ENCODE measurements at places on chromosomes 6 and 20.

GRCh38 chr20:44215125-44215524 lies 4.6 kb upstream of the OSER1 start:
- DNase-seq, result peak; percentile 37

- no peak for DNase-seq
Measured at GRCh38 chr20:62828051-62828450, 11.2 kb downstream of the COL9A3 start.

DNA sequence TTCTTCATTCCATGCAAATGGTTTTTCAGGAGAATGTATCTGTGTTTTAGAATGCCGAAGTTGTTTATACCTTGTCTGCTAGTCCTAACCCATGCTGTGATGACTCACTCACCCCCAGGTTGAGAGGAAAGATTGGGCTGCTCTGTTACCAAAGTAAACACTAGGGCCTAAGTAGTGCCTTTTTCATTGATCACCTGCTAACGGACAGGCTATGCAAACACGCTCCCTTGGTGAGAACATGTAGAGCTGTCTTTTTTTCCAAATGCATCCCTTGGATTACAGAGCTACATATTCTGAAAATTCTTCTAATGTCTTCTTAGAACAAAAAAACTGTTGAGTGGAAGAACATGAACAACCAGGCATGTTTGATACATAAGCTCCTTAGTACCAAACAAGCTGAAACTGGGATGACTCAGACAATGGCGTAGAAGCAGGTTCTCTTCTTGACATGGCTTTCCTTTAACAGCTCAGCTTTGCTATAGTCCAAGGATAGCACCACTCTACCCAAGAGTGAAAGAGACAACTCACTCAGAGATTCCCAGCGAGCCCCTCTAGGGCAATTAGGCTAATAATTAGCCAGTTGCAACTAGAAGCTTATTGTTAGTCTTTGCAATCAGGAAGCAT lies 20.5 kb downstream of the PERP start:
- DNase-seq, result no peak

DNA sequence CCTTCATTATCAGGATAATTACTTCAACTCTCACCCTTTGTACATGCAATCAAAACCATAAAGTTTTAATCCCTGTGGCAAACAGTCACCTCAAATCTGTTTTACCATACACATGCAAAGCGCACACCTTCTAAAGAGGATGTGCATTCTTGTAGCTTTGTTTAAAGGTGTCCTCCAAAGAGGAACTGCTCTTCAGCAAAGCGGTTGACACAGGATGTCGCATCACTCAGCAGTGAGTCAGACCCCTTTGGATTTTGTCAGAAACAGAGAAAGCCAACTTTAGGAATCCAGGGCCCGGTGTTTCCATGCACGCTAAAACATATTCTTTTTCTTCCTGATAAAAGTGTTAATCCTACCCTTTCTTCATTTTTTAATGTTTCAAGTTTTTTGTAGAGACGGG lies 268.3 kb upstream of the ARID1B start:
- no peak for DNase-seq

GRCh38 chr6:162697872-162698403 lies 29.6 kb downstream of the PRKN start:
- no peak for DNase-seq

DNA sequence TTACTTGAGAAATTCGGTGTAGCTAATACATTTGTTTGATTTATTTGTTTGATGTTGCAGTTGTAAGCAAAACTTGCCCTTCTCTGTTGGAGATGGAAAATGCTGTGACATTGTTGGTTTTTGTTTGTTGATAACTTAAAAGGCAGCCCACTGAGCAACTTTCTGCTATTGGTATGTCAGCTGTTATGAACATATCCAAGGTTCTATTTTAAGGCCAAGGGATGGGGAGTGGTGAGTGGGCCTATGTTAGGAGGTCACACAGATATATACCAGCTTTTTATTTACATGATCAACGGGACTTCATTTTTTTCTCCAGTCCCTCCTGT lies 5.7 kb downstream of the QKI start:
- DNase-seq, result no peak

GRCh38 chr20:50475681-50476292 lies 34.4 kb upstream of the PTPN1 start:
- no peak for DNase-seq

GRCh38 chr6:108598305-108598863 lies 37.7 kb downstream of the FOXO3 start:
- DNase-seq, result no peak

- no peak for DNase-seq
Measured at GRCh38 chr6:133966654-133967329, 13.8 kb downstream of the TBPL1 start.

GRCh38 chr6:124470803-124471202 lies 491.4 kb upstream of the RNF217 start:
- no peak for DNase-seq

DNA sequence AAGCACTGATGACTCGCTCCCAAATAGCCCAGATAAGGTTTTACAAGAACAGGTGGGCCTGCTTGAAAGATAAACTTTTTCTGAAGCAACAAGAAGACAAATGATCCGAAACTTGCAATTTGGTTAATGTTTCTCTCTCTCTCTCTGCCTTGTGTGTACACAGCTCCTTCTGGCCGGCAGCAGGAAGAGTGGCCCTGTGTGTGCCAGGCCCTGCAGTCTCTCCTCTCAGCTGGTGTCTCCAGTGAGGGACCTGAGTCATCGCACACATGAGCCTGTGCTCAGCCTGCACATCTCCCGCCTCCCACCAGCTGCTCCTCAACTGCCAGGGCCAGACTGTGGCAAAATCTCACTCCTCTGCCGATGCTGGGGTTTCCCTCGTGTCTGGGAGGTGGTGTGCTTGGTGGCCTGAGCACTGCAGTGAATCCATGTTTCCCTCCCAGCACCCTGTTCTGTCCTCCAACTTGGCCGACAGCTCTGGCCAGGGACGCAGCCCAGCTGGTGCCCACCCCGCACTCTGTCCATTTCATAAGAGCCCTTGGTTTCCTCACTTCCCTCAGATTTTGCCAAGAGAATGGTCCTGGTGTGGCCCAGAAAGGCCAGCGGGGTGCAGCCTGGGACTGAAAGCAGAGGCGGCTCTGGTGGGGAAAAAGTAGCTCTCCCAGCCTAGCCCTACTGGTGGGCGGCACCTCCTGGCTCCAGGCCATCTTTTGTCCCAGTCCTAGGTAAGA lies 49.4 kb downstream of the ERMARD start:
- DNase-seq, result no peak

- DNase-seq, result no peak
Measured at GRCh38 chr6:137536104-137536773, 42.0 kb upstream of the OLIG3 start.

GRCh38 chr20:53434662-53435061 lies 159.0 kb downstream of the ZNF217 start:
- no peak for DNase-seq

GRCh38 chr6:168107191-168107983 lies 28.4 kb upstream of the FRMD1 start:
- DNase-seq, result no peak

DNA sequence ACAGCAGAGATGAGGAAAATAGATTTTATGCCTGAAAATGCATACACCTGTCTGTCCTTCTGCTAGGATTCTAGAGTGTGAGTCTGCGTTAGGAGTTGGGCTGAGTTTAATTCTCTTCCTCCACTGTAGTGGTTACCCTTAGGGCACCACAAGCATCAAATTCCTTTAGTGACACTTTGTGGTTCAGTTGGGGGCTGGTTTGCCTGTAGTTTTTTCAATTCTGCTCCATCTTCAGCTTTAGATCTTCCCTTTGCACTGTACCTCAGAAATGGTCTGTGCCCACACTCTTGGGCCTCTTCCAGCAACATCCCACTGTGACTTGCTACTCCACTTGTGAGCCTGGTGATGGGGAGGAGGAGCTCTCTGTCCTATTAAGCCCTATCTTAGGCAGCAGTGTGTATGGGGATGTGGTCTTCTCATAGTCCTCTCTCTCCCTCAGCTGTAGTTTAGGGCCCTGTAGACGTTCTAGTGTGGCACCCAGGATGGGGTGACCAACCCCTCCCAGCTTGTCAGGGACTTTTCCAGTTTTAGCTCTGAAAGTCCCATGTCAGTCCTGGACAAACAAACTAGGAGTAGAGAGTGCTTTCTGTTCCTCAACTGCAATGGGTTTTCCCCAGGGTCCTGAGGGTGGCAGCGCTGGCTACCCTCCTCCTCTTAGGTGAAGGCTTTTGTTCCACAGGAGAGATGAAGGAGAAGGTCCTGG lies 19.7 kb upstream of the OGFRL1 start:
- no peak for DNase-seq

DNA sequence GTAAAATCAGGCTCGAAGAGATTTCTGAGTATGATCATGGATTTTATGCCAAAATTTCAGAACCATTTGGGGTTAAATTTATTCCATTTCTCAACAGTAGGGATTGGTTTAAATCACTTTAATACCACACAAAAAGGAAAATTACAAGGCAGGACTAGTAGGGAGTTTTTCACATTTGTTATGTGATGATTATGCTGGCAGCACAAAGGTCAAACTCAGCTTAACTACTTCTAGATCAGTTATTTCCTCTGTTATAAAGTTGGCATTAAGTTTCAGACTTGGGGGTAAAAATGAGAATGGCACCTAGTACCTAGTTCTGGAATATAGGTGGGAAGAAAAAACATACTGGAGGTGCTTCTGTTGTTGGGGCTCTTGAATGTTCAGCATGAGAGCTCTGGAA lies 39.5 kb downstream of the PHF3 start:
- DNase-seq, result no peak

GRCh38 chr6:112899541-112899940 lies 552.4 kb downstream of the RFPL4B start:
- DNase-seq, result no peak

DNA sequence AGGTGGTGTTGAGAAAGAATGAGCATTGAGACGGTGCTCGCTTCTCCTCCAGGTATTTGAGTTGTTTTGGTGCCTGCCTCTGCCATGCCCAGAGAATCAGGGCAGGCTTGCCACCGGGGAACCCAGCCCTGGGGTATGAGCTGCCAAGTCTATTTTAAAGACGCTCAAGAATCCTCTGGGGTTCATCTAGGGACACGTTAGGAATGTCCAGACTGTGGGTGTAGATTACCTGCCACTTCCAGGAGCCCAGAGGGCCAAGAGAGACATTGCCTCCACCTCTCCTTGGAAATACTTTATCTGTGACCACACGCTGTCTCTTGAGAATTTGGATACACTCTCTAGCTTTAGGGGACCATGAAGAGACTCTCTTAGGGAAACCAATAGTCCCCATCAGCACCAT lies 28.3 kb downstream of the SAYSD1 start:
- DNase-seq, result no peak

DNA sequence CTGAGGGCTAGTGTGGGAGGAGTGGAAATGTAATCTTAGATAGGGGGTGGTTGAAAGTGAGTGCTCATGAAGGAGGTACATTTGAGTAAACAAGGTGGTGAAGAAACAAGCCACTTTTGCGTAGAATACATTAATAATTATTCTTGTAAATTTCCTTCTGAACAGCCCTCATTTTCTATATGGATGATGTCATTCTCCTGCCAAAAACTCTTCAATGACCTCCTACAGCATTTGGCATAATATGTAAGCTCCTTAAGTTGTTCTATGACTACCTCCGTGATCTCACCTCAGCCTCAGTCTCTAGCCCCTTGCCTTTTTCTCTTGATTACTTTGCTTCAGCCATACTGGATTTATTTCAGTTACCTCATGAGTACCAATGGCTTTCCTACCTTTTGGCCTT lies 14.0 kb upstream of the SNAP91 start:
- DNase-seq, result no peak

- no peak for DNase-seq
Measured at GRCh38 chr6:118198746-118199145, 291.7 kb downstream of the SLC35F1 start.

GRCh38 chr6:170279977-170280688 lies 10.7 kb downstream of the DLL1 start:
- DNase-seq, result no peak

GRCh38 chr6:136160250-136160649 lies 89.9 kb downstream of the MTFR2 start:
- no peak for DNase-seq

DNA sequence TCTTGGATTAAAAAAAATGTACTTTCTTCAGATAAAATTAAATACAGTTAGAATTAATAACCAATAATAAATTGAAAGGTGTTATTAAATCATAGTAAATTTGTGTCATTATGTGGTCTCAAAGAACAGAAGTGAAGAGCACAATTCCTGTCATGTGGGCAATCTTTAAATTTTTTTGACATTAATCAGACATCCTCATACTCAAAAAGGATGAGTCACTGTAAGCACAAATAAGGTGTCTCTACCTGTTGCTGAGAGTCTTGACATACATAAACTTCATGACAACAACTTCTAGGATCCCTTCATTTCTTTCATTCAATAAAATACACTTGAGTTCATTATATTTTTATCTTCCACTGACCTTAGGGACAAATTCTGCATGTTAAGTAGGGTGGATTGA lies 76.1 kb downstream of the SLC22A3 start:
- no peak for DNase-seq

DNA sequence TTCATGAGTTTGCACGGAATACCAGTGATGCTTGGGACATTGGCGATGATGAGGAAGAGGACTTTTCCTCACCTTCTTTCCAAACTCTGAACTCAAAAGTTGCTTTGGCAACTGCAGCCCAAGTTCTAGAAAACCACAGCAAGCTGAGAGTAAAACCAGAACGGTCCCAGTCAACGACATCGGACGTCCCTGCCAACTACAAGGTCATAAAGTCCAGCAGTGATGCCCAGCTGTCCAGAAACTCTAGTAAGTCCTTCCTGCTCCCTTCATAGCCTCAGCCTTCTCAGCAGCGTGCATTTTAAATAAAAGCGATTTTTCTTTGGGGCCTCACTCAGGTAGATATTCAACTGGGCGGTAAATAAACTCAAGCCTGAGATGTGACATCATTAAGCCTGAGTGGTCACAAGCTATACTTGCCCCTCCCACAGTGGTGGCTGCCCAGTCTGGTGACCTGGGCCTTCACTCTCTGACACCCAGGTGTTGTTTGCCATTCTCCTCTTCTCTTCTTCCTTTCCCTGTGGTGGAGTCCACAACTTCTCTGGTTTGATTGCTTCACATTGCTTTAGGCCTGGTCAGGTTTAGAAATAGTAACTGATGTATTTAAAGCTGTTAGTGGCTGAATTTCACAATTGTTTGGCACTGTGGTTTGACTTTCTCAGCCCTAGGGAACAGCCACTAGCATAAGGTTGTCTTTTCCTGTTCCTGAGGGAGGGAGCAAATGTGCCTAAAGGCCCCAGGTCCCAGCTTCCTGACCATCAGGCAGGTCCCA lies 21.6 kb upstream of the TMEM217 start:
- DNase-seq, result no peak

DNA sequence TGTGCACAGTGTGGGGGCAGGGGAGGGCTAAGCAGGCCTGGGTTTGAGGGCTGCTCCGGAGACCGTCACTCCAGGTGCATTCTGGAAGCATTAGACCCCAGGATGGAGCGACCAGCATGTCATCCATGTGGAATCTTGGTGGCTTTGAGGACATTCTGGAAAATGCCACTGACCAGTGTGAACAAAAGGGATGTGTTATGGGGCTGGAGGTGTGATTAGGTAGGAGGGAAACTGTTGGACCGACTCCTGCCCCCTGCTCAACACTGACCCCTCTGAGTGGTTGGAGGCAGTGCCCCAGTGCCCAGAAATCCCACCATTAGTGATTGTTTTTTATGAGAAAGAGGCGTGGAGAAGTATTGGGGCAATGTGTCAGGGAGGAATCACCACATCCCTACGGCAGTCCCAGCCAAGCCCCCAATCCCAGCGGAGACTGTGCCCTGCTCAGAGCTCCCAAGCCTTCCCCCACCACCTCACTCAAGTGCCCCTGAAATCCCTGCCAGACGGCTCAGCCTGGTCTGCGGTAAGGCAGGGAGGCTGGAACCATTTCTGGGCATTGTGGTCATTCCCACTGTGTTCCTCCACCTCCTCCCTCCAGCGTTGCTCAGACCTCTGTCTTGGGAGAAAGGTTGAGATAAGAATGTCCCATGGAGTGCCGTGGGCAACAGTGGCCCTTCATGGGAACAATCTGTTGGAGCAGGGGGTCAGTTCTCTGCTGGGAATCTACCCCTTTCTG lies 44.0 kb upstream of the TTPAL start:
- DNase-seq, result no peak
